CD8-positive, alpha-beta memory T cell (primary cell): ENCODE measurements at places on chromosomes 6 and 20. TPM values are rescaled to one million over a fixed set of nuclear protein-coding genes. Genes with fewer than 3 reads are reported as not detected.

GRCh38 chr6:2795956-2796355, 30.8 kb downstream of the WRNIP1 start:
- H3K27ac ChIP-seq = no peak overlapping the region
- H3K27me3 ChIP-seq = no peaks in the 10 kb centered on the region
- DNase-seq = no peak

- H3K27me3 ChIP-seq = no peaks in the 10 kb centered on the region
- DNase-seq = no peak
- H3K27ac ChIP-seq = peak overlapping the region; percentile 93
- H3K4me3 ChIP-seq = peak overlapping the region; percentile 74
- no peaks in the 10 kb centered on the region for H3K36me3 ChIP-seq
- peaks cover 62% of the 10 kb centered on the region for H3K4me1 ChIP-seq
Measured at GRCh38 chr6:4018924-4019236, 60.1 kb downstream of the FAM217A start.

DNA sequence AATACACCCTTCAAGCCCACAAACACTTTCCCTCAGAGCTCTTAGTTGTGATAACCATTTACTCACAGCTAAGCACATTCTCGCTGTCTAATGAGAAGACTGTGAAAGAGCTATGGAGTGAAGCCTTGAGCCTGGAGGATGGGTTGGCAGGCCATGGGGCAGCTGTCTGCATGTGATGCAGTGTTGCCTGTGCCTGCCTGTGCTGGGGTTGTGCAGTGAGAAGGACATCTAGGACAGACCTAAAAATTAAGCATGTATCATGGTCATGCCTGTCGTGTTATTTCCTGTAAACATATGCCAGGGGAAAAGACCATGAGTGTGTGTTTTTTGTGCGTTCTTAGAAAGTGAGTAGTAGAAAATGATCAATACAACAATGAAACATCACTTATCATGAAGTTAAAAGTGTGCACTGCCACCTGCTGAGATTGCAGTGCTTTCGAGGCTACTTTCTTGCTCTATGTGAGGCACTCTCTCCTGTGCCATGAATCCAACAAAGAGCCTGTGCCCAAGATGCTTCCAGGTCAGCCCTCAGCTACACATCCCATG, 8.1 kb upstream of the ZC3H12D start:
- no peaks in the 10 kb centered on the region for H3K36me3 ChIP-seq
- H3K4me1 ChIP-seq = peaks cover 42% of the 10 kb centered on the region
- no peaks in the 10 kb centered on the region for H3K27me3 ChIP-seq
- no peak overlapping the region for H3K27ac ChIP-seq
- DNase-seq = no peak

GRCh38 chr6:152922706-152923105, 60.1 kb downstream of the FBXO5 start:
- DNase-seq = no peak
- H3K4me1 ChIP-seq = no peaks in the 10 kb centered on the region
- no peaks in the 10 kb centered on the region for H3K27me3 ChIP-seq
- H3K36me3 ChIP-seq = no peaks in the 10 kb centered on the region
- H3K27ac ChIP-seq = no peak overlapping the region
- H3K4me3 ChIP-seq = no peak overlapping the region

GRCh38 chr20:46767127-46767761, 57.8 kb downstream of the SLC2A10 start:
- no peak overlapping the region for H3K4me3 ChIP-seq
- DNase-seq = no peak
- no peaks in the 10 kb centered on the region for H3K36me3 ChIP-seq
- peaks cover 4% of the 10 kb centered on the region for H3K27me3 ChIP-seq

PRICKLE4 gene
- polyA plus RNA-seq = not detected

PTCRA gene
- not detected for polyA plus RNA-seq

EYS gene
- not detected for polyA plus RNA-seq
